ENCODE measurements at places on chromosomes 7 and 10.

- DNase-seq: no peak
Measured at GRCh38 chr7:3370068-3370830, 69.2 kb downstream of the SDK1 start.

GRCh38 chr7:114426824-114427223 lies 12.2 kb downstream of the FOXP2 start:
- DNase-seq: no peak

- no peak for DNase-seq
Measured at GRCh38 chr7:157309988-157310668, 26.7 kb upstream of the DNAJB6 start.

GRCh38 chr10:71285180-71285545 lies 33.9 kb upstream of the SLC29A3 start:
- no peak for DNase-seq

DNA sequence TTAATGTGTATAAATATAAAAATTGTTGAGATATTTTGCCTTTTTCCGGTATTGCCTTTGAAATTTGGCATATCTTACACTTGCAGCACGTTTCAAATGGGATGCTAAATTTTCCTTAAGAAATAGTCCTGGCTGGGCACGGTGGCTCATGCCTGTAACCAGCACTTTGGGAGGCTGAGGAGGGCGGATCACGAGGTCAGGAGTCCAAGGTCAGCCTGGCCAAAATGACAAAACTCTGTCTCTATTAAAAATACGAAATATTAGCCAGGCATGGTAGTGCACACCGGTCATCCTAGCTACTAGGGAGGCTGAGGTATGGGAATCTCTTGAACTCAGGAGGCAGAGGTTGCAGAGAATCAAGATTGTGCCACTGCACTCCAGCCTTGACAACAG lies 220.2 kb downstream of the PTEN start:
- DNase-seq: no peak

DNA sequence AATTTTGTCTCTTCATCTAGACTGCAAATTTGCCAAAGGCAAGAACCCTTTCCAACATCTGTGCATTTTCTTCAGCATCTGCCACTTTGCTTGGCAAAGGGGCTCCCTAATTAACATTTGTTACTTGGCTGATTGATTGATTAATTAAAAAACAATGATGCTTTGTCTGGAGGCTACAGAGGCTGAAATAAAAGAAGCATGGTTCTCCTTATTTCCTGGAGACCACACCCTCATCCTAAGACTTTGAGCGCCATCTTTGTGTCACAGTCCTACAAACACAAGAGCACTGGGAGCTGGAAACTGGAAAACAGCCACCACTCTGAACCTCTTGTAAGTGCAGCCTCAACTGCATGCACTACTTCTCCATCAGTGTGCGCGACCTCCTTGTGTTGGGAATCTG lies 189.2 kb downstream of the C7orf25 start:
- DNase-seq: no peak

DNA sequence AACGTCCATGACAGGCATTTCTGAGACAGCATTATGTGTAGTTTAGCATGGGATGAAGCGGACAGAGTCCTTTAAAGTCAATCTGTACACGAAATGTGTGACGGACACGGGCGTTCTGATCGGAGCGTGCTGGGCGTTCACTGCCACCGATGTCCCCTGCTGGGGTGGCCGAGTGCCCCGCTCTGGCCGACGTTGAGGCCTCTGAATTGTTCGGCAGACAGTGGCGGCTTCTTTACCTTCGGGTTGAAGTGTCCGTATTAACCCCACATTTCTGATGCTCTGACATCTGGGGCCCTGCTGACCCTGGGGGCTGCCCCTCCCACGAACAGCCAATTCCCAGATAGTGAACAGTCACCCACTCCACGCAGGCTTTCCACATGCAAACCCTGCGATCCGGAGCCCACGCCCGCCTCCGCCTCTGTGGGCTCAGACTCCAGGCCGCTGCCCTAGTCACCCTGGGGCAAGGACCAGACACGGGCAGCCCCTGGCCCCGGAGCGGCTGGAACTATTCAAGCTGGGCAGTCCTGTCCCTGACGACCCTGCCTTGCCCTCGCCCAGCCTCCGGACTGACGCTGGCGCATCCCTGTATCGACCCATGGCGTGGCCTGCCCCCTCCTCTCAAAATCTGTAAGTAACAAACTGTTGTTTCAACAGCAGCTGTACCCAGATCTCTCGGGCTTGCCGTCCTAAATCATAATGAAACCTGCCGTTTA lies 445.7 kb downstream of the PTPRN2 start:
- no peak for DNase-seq

Measured in CMK (cell line).